ENCODE measurements at places on chromosomes 4 and X.

GRCh38 chr4:24248674-24249630 lies 335.4 kb downstream of the DHX15 start:
- DNase-seq, result no peak

DNA sequence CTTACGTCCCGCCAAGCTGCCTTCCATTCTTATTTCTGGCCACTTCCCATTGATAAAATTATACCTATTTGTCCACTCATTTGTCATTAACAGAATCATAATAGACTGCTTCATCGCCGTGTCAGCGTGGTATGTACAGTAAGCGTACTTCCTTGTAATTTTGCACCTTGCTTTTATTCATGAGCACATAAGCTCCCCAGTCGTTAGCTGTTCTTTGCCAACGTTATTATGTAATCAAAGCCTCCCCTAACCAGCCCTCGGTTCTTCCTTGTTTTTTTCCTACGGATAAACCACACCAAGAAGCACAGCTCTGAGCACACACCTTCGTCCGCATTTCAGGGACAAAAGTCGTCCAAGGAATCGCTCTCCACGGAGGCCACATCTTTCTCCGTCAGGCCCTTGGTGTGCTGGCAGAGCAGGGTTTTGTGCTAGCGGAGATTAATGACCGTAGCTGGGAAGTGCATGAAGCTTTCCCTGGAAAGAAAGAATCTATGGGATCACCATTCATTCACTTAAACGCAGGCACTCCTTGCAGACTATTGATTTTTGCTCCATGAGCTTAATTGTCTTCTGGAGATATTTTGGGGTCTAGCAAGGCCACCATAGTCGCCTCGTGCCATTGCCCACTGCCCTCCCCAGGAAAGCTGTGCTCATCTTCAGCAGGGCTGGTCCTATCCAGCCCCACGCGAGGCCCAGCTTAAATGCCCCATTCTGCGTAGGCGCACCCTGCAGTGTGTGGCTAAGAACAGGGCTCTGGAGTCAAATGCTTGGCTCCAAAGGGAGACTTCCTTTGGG lies 200.9 kb upstream of the PSAPL1 start:
- DNase-seq, result no peak

GRCh38 chr4:139849219-139849618 lies 183.6 kb downstream of the MGST2 start:
- peak; percentile 31 for DNase-seq

GRCh38 chrX:100768679-100769338 lies 36.9 kb upstream of the SYTL4 start:
- peak; percentile 11 for DNase-seq

DNA sequence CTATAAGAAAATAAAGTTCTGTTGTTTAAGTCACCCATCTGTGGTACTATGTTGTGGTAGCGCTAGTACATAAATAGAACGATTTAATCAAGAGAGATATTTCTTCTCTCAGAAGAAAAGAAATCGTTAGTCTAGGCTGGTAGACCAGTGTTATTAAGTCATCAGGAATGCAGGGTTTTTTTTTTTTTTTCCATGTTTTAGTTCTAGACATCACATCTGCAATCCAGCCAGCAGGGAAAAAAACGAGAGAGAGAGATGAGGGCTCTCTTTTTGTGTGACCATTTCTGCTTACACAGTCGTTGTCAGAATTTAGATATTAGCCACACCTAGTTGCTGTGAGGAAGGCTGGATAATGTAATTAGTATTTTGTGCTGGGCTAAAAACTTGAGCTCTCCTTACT lies 417.4 kb downstream of the TMA16 start:
- DNase-seq, result no peak

DNA sequence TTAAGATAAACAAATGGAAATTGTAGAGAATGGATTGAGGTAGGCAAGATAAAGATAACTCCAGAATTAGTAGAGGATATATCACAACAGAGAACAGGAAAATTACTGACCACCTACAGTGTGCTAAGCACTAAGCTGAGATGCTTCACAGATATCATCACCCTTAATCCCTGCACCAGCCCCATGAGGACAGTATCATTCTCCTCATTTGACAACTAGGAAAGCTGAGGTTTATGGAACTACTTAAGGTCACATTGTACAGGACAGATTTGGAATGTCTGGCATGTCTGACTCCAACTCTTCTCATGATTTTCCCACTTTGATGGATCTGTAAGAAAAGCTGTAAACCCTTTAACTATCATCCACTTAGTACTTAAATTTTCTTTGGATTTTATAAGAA lies 95.5 kb downstream of the CASK start:
- DNase-seq, result no peak

GRCh38 chr4:55468724-55469123 lies 73.0 kb downstream of the TMEM165 start:
- DNase-seq, result no peak

- DNase-seq, result no peak
Observed at GRCh38 chr4:12488672-12489071, 995.5 kb downstream of the RAB28 start.

GRCh38 chr4:16794816-16795445 lies 103.5 kb downstream of the LDB2 start:
- no peak for DNase-seq

All from NCI-H2081 treated with DMSO at 0.1 percent for 48 hours (cell line).